ENCODE measurements at places on chromosomes 4 and X.

GRCh38 chr4:35525192-35525978 lies 718.9 kb downstream of the ARAP2 start:
- no peak for DNase-seq

- DNase-seq = no peak
Measured at GRCh38 chr4:175916626-175917351, 104.7 kb upstream of the GPM6A start.

- DNase-seq = no peak
Measured at GRCh38 chr4:75555294-75556164, at the start of gene ODAPH. ODAPH (plus strand) TSS chr4:75556066; CDS start chr4:75556083, 17 bp downstream.

DNA sequence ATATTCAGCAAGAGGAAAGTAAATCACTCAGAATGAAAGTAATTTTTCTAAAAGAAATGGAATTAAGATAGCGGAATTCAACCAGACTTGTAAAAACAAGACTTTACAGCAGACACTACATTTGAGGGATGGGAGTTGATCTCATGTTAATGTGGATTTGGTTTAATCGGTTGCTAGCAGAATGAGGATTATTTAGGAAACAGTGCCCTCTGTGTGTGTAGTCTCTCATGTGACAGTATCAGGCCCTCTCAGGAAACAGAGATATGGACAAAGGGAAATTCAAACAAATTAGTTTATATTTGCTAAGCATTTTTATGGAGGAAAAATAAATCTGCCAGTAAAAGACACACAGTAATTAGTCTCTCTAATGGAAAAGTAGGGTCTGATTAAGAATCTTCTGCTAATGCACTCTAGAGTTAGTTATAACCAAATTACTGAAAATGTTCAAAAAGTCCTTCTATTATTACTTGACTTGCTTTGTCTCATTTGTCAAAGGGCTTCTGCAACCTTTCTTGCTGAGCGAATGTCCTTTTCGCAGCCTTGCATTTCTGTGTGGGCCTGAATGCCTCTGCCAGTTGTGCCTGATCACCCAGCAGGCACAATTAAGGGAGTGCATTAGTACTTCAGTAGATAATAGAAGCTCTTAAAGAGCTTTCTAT lies 1282.3 kb upstream of the TENM3 start:
- no peak for DNase-seq

- DNase-seq = no peak
Measured at GRCh38 chr4:117001077-117001476, 84.3 kb downstream of the TRAM1L1 start.

- DNase-seq = no peak
Measured at GRCh38 chr4:5821665-5822358, 71.1 kb downstream of the CRMP1 start.

GRCh38 chr4:109214622-109215301 lies 87.7 kb downstream of the COL25A1 start:
- no peak for DNase-seq

DNA sequence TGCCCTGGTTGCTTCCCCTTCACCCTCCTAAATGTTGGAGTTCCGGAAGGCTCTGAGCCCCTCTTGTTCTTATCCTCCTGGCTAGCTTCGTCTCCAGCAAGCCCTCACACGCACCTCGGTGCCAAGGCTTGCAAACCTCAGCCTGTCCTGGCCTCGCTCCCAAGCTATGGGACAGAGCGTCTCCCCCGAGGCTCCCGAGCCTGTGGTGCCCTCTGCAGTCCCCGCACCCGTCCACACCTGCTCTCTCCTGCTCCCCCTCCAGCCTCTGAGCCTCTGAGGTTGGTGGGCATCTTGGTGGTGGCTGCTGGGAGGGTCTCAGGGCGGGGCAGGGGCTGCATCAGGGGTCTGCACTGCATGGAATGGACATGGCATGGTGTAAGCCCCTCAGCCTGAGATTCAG lies 63.2 kb downstream of the TRMT44 start:
- no peak for DNase-seq

GRCh38 chr4:174681723-174682300 lies 147.2 kb downstream of the GLRA3 start:
- DNase-seq = no peak

DNA sequence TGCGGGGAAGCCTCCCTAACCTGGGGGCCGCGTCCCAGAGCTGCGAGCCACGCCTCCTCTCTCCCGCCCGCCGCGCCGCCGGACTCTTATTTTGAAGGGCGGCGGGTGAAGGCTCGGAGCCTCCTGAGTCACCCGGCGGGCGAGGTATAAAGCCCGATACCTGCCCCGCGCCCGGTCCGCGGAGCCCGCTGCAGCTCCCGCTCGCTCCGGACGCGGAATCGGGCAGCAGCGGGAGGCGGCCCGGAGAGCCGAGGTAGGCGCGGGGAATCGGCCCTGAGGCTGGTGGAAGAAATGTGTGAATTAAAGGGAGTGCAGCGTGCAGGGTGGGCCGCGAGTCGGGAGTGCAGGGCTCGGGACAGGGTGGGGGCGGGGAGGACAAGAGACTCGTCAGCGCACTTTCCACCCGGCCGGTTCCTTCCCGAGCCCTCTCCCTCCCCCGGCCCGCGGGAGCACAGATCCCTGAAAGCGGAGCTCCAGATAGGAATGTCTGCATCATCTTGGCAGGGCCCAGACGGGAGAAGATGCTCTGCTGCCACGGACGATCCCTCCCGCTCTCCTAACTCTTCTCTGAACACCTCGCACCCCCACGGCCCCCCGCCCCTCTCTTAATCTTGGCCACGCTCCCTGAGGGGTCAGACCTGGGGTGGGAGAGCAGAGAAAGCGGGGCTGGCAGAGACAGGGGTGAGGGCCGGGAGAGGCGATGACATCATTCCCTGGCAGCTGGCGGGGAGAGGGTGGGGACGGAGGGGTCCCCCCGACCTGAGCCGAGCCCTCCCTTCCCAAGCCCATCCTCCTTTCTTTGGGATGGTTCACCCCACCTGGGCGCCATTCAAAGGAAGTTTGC lies 177.9 kb downstream of the CBR4 start:
- no peak for DNase-seq

DNA sequence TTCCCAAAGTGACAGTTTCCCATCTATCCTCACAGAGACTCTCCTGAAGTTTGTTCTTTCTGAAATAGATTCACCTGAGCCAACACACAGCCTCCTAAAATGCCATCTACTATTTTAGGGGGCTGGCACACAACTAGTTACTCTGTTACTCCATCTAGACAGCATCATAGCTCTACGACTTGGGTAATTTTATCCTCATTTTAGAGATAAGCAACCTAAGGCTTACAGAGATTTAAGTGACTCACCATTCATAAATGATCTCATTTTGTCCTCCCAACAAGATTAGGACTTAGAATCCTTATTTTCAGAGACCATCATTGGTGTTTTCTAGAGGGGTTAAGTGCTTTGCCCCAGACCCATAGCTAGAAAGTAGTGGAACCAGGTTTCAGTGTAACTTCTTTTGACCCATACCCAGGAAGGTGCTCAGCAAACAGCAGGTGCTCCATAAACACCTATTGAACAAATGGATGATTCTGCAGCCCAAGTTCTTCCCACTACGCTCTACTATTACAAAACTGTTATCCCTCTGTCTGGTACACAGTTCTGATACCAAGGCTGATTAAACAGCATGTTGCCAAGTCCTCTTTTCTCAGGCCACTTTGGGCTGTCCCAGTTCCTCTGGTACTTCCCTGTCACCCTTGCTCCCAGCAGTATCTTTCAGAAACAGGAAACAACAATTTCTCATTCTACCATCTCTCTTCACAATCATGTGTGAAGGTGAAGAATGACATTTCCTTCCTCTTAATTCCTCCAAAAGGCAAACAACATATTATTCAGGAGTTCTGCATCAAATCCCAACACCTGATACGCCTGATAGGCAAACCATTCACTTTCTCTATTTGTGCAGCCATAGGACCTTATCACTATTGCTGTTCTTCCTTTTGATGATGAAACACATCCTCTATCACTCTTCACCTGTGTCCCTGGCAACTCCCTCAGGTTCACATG lies 304.7 kb upstream of the TAPT1 start:
- DNase-seq = no peak

DNA sequence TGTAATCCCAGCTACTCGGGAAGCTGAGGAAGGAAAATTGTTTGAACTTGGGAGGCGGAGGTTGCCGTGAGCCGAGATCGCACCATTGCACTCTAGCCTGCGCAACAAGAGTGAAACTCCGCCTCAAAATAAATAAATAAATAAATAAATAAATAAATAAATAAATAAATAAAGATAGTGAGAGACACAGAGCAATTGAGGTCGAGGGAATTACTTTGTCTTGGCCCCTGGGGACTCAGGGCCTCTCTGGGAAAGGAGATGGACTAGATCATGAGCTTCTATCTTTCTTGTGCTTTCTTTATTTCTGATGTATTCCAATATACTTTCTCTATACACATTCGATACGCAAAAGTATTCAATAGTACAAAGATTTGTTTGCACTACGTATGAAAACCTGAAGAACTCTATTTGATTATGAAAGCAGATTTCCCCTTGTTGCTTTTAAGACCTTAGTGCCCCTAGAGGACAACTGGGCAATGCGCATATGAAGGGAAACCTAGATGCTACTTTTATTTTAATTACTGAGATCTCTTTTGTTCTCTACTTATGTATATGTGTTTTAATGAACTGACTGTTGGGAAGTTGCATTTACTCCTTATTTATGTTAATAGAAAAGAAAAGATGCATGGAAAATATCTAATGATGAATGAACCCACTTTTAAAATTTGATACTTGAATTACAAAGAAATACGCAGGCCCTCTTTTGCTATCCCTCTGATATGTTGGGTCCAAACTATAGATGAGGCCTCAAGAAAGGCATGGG lies 12.8 kb upstream of the ELOVL6 start:
- no peak for DNase-seq

- DNase-seq = no peak
Measured at GRCh38 chrX:8988446-8988845, 45.5 kb downstream of the FAM9B start.

DNA sequence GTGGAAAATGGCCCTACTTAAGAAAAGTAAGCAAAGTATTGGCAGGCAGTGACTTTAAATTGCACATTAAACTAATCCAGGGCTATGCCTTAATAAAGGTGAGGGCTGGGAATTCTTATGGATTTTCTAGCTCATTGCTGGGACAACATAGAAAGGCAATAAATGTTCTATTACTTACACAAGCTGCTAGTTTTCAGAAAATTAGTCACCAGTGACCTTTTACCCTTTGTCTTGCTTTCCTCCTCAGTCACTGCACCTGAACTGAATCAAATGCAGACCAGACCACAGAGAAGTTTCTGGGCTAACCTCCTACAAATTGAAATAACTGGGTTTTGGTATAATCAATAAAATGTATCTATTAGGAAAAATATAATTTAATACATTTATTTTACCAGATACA lies 694.4 kb upstream of the FAM241A start:
- no peak for DNase-seq

DNA sequence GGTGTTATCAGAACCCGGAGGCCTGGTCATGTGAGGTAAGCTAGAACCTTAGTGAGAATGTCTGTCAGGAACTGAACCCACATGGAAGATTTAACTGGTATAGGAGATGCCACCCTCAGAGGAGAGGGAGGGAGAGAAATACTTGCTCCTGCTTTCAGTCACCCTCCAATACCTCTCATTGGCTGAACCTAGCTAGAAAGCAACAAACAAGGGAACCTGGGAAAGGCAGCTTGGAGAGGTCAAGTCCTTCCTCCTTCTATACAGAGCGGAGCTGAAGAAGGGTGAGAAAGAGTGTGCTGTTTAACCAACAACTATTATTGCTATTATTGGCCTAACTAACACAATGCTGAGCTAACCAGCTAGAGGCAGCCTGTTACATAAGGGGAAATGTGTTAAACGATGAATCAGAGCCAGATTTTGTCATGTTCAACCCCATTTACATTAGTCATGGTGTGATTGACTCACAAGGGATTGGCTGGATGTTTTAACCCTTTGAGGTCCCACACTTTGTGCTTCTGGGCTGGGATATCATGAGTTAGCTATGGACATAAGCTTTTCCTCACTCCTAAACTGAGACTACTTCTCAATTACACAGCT lies 96.5 kb upstream of the ESX1 start:
- no peak for DNase-seq

DNA sequence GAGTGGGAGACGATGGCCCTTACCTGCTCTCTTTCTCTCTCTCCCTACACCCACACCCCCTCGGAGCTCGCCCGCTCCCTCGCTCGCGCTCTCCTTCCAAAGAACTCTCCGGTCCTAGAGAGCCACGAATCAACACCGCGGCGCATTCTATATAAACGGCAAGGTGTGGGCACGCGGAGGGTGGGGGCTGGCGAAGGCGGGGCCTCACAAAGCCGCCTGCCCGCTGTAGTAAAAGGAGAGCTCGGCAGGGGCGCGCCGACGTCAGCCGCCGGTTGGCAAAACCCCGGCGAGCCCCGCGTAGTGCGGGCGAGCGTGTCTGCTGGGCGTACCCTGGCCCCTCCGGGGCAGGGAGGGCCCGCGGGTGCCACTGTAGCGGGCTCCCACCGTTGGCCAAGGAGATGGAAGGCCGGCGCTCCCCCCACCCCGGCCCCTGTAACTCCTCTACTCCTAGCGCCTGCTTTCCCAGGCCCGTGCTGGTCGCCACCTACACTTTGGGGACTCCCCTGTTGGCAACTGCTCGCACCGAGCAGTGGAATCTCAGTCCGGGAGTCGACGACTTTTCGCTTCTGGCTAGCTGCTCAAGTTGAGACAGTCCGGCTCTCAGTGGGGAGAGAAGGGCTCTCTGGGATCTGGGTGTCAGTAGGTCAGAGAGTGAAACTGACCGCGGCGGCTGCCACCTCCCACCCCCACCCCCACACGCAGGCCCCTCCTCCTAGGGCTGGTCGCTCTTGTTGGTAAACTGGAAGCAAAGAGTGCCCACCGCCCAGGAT lies 325.5 kb upstream of the F9 start:
- DNase-seq = no peak

DNA sequence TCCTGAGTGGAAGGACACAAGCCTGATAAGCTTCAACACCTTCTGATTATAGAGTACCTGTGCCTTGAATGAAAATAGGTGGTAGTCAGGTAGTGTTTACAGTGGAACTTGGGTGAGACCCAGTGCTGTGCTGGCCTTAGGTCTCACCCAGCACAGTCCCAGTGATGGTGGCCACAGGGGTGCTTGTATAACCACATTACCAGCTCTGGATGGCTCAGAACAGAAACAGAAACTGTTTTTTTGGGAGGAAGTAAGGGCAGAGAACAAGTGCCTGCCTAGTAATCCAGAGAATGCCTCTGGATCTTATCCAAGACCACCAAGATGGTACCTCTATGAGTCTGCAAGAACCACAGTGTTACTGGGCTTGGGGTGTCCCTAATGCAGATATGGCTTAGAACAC lies 171.5 kb upstream of the DIPK2B start:
- no peak for DNase-seq

DNA sequence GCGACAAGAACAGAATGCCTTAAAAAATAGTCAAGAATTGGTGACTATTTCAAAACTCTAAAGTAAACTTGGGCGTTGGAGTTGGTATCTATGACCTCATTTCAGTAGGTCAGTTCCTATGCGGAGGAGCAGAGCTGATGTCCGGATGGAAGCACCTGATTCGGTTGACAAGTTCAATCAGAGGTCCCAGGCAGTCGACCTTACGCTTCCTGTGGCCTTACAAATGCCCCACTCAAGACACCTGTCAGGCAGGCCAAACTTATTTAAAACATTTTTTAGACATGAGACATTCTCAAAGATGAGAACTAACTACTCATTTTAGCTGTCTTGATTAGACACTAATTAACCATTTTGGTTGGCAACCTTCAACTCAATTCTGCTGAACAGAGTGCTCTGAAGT lies 137.7 kb upstream of the ADAMTS3 start:
- DNase-seq = no peak

- DNase-seq = no peak
Measured at GRCh38 chr4:138898282-138898681, 117.3 kb upstream of the NOCT start.

- no peak for DNase-seq
Measured at GRCh38 chrX:13750204-13750603, 15.7 kb downstream of the OFD1 start.
